ENCODE measurements at places on chromosomes 11 and 22.

DNA sequence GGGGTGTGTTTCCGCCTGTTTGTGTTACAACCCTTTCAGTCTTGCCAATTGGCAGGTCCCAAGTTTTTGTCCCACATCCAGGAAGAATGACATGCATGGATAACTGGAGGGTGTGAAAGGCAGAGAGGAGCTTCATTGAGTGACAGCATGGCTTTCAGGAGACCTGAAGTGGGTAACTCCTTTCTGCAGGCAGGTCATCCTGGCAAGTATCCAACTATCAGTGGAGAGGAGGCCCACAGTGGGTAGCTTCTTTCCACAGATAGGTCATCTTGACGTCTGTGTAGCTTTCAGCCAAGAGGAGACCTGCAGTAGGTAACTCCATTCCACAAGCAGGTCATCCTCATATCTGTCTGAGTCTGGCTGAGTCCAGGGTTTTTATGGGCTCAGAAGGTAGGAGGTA, 1268.8 kb upstream of the CNTN5 start:
- DNase-seq = no peak

GRCh38 chr11:12219757-12220156, 109.4 kb downstream of the MICAL2 start:
- DNase-seq = no peak

DNA sequence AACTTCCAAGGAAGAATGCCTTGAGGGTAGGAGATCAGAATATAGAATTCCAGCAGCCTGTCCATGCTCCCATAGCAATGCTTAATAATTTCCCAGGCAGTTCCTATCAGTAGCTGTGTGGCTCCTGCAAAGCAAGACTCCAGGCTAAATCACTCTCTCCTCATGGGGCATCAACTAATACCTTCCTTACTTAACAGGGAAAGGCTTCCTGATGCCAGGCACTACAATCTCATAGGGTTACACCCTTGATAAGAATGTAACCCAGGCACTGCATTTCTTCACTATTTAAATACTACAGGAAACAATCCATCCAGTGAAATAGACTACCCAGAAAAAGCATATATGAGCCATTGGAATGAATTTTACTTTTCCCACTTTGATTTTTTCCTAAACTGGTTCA, 615.0 kb upstream of the ARHGAP42 start:
- no peak for DNase-seq

- peak; percentile 85 for DNase-seq
Observed at GRCh38 chr22:36409911-36410756, 22.4 kb upstream of the MYH9 start.

GRCh38 chr22:21624120-21624879, 5.5 kb downstream of the YDJC start:
- DNase-seq = no peak

GRCh38 chr11:74520927-74521665, 27.6 kb upstream of the LIPT2 start:
- DNase-seq = no peak

- DNase-seq = no peak
Observed at GRCh38 chr11:125300791-125301218, 136.3 kb downstream of the PKNOX2 start.

DNA sequence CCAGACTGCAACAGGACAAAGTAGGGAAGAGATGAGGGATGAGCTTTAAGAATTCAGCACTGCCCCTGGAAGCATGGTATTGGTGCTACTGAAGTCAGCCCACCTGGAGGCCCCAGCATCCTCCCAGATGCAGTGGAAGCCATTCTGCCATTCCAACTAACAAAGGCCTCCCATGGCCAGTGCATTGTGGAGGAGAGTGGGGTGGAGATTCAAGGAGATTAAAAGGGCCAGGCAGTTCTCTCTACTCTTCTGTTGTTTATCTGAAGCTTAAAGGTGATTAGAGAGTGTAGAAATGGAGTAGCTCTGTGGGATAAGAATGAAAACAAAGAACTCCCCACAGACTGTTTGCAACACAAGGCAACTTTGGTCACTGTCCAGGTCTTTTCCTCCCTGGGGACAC, 24.1 kb upstream of the TSKU start:
- no peak for DNase-seq

DNA sequence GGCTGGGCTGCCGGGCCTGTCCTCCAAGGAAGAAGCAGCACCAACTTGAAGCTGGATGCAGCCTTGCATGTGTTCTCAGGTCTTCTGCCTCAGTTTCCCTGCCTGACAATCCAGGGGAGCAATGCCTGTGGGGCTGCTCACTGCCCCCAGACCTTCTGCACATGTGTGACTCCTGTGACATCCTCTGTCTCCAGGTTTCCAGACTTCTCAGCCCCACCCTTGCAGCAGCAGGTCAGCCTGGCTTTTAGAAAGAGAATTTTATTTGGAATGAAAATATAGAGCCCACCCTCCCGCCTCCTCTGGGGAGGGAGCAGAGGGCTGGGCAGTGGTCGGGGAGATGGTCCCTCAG, 301 bp upstream of the PTPRCAP start:
- no peak for DNase-seq

DNA sequence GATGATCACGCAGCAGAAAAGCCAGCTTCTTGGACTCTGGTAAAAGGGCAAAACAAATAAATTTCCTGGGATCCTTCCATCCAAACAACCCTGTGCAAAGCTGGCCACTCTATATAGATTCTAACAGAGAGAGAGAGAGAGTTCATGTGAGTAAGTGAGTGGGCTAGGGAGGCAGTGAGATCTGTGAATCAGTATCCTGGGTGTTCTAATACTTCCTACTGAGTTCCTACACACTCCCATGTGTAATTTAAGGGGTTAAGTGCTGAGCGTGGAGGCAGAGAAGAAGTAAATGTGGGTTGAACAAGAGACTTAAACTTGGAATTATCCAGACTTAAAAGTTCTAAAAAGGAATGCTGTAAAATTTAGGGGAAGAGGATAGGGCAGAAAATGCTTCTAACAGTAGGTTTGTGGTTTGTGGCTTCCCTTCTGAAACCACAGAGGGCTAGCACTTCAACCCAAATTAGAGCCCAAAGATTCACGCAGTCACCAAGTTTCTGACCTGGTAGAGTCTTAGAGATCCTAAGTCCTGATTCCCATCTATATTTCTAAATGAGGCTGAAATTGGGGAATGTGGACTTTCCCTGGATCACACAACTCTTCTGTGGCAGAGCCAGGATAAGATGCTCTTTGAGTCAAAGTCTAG, 413.9 kb downstream of the TENM4 start:
- DNase-seq = no peak

DNA sequence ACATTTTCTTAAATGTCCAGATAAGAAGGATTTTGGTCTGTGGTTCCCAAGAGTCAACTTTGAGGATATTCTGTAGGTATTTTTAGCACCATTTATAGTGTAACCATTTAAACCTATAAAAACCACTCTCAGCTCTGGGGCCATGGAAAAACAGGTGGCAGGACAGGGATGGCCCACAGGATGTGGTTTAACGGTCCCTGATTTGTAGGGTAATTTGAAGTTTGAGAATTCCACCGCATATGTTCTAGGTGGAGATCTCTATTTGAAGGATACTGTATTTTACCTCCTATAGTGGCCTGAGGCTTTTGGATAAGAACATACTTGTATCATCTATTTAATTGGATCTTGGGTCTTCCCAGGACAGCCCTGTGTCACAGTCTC, 62.4 kb upstream of the IGLL5 start:
- DNase-seq = no peak

GRCh38 chr22:50260434-50260800, 1.1 kb downstream of the MAPK12 start:
- DNase-seq = no peak

- no peak for DNase-seq
Observed at GRCh38 chr11:45061641-45062040, 84.8 kb upstream of the PRDM11 start.
